Hair follicle dermal papilla cell (primary cell): ENCODE measurements at places on chromosomes 4 and X. TPM values are rescaled to one million over a fixed set of nuclear protein-coding genes. Genes with fewer than 3 reads are reported as not detected.

Gene F9
- total RNA-seq = not detected in 2 replicates

Gene CEP135
- total RNA-seq = 7.0 and 8.8 TPM in 2 replicates

Gene PRICKLE3
- 9.6 and 13.0 TPM in 2 replicates for total RNA-seq

Gene SLC2A9
- total RNA-seq = 1.2 and 1.6 TPM in 2 replicates

Gene FRG2
- not detected in 2 replicates for total RNA-seq

Gene ETDA
- not detected in 2 replicates for total RNA-seq

Gene GLOD5
- not detected in 2 replicates for total RNA-seq

Gene NMU
- total RNA-seq = 0.16 TPM in 1 of 2 replicates, not detected in the other

Gene TEX13D
- total RNA-seq = not detected in 2 replicates

Gene SLC16A2
- total RNA-seq = 29.5 and 29.9 TPM in 2 replicates

Gene SLC49A3
- total RNA-seq = 4.4 and 8.5 TPM in 2 replicates

Gene MAGEA12
- total RNA-seq = not detected in 2 replicates

Gene P2RY10
- total RNA-seq = not detected in 2 replicates

Gene ANXA3
- 1.8 and 4.7 TPM in 2 replicates for total RNA-seq

Gene ARHGAP36
- not detected in 2 replicates for total RNA-seq

Gene TNIP3
- 1.6 and 2.8 TPM in 2 replicates for total RNA-seq

Gene ZFX
- 128 and 137 TPM in 2 replicates for total RNA-seq

Gene GIMD1
- 0.12 TPM in 1 of 2 replicates, not detected in the other for total RNA-seq

Gene AFM
- total RNA-seq = not detected in 2 replicates

Gene STBD1
- 6.8 and 8.0 TPM in 2 replicates for total RNA-seq

Gene TBX22
- total RNA-seq = not detected in 2 replicates
